ENCODE measurements at places on chromosomes 7 and 10.

DNA sequence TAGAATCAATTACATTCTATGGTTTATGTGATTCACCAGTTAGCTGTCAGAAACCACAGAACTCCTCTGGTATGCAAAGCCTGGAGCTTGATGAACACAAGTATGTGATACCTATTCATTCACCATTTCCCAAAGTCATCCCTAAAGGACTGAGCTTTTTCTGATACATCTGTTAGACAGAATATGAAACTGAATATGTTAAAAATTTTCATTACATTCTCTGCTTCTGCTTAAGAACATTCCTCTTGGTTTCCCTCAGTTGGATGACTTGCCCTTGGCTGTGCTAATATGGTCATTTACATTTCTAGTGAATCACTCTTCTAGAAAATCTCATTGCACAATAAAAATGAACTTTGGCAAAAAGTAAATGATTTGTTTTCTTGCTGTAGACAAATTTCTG is 10.8 kb upstream of the PON1 start:
- no peak for DNase-seq

GRCh38 chr7:130377178-130377577 is 3.1 kb upstream of the CPA1 start:
- no peak for DNase-seq

DNA sequence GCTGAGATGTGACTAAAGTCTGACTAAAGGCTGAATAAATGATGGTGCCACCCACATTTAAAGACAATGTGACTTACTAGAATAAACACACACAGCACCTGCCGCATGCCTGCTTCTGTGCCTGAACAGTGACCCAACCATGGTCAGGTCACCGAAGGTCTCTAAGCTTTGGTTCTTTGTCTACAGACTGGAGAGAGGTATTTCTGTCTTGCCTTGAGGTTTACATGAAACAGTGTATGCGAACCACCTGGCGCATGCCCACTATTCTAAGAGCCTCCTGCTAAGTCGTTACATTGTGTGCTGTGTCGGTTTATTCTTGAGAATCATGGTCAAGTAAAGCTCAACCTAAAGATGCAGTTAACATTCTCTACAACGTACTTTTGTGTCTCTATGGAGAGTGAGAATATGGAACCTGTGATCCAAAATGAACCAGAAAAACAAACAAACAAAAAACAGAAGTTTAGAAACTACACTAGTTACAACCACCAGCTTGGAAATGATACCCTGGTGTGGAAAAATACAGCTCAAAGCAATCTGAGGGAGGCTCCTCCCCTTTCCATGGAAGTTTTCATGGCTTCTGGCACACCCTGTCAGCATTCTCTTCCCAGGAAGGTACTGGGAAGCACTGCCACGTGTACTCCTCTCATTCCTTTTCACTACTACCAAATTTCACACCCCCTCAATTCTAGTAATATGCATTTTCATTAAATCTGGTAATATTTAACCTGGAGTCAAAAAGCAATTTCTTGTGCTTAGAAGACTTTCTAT is 40.0 kb downstream of the VOPP1 start:
- DNase-seq = no peak

GRCh38 chr7:81725812-81726127 is 44.1 kb downstream of the HGF start:
- DNase-seq = no peak

- no peak for DNase-seq
These were observed 217.5 kb downstream of the MACC1 start for GRCh38 chr7:19999681-20000080.

- no peak for DNase-seq
These were observed 16.7 kb upstream of the SUN1 start for GRCh38 chr7:815284-816216.

- no peak for DNase-seq
These were observed 23.1 kb downstream of the RCC1L start for GRCh38 chr7:75050501-75050900.

GRCh38 chr7:140685407-140686087 is 11.0 kb upstream of the NDUFB2 start:
- no peak for DNase-seq

DNA sequence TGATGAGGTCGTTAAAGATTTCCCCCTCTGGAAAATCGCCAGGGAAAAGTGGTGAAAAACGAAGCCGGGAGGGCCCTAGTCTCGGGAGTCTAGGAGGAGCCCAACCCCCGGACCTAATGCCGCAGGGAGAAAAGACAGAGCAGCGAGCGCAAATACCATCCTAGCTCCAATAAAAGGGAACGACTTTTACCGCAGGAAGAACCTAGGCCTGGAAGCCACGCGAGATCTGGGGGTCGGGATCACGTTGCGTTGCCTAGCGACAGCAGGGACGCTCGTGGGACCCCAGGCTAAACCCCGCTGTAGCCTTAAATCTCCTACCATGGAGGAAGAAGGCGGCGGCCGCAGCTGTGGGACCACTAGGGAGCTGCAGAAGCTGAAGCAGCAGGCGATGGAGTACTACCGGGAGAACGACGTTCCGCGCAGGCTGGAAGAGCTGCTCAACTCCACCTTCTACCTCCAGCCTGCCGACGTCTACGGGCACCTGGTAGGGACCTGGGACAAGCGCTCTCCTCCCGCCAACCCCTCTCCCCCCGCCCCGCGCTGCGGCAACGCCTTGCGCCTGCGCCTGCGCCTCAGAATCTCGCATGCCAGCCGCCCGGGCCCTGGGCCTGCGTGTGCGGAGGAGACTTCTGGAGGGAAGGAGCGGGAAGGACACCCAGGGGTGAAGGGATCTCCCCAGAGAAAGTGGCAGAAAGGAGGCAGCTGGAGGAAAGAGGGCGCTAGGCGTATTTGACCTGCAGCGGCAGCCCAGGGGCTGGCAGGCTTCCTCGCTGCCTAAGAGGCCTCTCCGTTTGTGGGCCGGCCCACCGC is at the start of gene ENO4:
TSS of gene ENO4 (plus strand) at position 252 of the 810 bp plus-strand sequence. CDS start at position 320, 68 bp downstream.
- DNase-seq = peak; percentile 31

- no peak for DNase-seq
These were observed 71.3 kb downstream of the NRCAM start for GRCh38 chr7:108384716-108385483.

DNA sequence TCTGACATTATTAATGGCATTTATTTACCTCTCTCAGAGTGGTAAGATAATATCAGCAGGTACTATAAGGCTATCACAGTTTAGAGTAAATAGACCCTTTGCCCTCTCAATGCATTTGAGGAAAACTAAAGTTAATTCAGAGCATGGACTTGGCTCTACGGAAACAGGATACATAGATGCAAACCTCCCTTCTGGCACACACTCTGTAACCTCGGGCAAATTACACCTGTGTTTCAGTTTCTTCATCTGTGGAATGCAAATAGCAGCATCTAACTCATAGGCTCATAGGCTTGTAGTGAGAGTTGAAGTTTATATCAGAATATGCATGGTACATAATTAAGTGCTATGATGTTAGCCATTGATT is 5.6 kb downstream of the RAPGEF5 start:
- DNase-seq = no peak

DNA sequence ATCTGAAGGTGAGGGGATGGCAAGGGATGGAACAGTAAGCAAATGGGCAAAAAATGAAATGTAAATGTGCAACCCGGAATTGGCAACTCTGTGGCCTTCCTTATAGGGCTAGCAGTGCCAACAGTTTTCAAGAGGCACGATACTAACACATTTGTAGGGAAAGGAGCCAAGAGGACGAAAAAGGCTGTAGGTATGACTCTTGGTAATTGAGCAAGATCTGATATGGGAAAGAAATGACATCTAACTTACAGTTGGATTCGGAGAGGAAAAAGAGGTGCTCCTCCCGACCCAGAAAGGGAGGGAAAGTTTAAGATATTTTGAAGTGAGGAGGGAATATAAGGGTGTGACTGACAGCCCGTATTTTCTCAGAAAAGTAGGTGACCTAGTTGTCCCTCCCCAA is 2.1 kb upstream of the CREM start:
- no peak for DNase-seq

DNA sequence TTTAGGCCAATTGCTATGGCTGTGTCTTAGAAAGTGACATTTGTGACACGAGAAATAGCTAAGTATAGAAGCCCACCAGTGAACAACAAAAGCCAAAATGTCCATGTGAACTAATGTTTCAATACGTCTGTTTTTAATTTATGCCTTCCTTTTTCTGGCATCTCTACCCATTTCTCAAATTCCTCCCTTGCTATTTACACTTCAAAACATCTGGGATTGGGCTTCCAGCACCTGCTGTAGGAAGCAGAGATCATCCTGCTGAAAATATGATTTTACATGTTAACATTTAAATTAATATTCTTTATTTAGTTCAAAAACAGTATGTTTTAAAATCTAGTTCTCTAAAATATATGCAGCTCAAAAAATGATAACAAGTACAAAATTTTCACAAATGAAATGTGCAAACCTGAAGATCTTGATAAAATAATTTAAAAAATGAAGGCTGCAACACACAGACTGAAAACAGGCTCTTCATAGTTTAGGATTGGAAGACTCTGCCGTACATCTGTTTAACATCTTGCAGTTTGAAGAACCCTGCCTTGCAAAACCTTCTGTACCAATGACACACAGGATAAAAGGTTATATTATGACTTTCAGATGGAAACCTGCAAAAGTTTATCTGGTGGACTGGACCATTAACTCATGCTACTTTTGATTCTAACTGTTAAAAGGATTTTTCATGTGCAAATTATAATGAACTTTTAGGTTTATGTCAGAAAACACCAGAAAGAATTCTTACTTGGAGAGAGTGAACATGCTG is 408.4 kb downstream of the SUGCT start:
- no peak for DNase-seq

DNA sequence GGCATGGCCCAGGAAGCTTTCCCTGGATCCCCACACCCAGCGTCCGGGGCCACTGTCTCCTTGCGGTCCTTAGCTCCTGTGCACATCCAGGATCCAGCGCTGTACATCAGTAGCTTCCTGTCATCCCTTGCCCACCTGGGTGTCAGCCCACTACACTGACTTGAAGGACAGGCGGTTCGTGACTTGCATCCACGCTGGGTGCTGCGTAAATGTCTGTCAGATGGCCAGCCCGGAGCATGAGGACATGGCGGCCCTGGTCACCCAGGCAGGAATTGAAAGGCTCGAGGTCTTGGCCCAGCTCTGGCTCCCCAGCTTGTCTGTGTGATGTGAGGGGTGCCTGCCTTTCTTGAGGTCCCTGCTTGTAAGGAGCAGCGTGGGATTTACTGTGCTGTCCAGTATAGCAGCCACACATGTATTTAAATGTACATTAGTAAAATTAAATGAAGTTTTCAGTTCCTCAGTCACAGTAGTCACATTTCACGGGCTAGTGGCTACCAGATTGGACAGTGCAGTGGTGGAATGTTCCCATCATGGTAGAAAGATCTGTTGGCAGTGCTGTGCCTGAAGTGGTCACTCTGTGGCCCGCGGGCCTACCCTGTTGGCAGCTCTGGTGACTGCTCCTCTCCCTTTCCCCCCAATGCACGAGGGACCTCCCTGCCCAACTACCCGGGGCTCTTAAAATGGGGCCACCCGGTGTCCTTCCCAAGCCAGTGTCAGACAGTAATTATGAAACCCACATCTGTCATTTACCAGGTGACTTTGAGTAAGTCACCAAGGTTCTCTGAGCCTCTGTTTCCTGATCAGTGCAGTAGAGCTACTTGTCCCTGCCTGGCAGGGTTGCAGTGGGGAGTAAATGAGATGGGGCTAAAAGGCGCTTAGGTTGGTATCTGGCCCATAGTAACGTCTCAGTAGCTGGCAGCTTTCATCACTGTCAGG is 97.8 kb upstream of the PPIF start:
- DNase-seq = peak; percentile 82

DNA sequence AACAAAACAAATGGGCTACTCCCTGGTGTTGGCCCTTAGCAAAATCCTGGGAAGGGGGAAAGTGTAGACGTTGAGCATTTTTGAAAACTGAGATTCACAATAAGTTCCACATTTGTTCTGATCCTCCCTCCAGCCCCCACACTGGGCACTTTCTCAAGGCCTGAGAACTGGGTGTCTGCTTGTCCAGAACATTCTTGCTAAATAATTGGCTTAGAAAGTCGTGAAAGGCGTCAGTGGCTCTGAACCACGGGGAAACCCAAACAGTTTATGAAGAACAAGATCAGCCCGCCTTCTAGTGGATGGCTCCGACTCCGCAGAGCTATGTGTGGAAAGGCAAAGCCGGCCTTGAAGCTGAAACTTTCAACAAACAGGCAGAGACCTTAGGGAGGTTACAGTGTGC is 370.1 kb downstream of the PRPF18 start:
- DNase-seq = no peak

- DNase-seq = no peak
These were observed 355.9 kb downstream of the SFMBT2 start for GRCh38 chr10:7054915-7055314.

DNA sequence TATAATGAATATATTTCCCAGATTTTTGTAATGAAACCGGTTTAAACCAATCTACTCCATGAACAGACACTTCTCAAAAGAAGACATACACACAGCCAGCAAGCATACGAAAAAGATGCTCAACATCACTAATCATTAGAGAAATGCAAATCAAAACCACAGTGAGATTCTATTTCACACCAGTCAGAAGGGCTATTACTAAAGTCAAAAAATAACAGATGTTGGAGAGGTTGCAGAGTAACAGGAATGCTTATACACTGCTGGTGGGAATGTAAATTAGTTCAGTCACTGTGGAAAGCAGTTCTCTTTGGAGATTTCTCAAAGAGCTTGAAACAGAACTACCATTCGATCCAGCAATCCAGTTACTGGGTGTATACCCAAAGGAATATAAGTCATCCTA is 240.7 kb downstream of the TSPAN12 start:
- no peak for DNase-seq

DNA sequence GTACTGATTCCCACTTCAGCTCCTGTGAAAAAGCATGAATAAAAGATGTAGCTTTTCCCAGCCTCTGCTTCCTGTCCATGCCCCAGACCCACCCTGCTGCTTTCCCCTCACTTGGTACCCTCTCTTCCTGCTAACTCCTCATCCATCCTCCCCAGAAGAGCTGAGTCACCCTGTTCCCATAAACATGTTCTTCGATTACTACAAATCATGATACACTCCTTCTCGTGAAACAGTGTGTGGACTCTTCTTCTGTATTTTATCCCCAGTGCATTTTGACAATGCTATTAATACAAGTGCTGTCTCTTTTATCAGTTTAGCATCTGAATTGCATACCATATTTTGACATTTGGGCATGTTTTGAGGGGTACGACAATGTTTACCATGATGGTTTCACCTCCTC is 45.8 kb upstream of the SORBS1 start:
- no peak for DNase-seq

DNA sequence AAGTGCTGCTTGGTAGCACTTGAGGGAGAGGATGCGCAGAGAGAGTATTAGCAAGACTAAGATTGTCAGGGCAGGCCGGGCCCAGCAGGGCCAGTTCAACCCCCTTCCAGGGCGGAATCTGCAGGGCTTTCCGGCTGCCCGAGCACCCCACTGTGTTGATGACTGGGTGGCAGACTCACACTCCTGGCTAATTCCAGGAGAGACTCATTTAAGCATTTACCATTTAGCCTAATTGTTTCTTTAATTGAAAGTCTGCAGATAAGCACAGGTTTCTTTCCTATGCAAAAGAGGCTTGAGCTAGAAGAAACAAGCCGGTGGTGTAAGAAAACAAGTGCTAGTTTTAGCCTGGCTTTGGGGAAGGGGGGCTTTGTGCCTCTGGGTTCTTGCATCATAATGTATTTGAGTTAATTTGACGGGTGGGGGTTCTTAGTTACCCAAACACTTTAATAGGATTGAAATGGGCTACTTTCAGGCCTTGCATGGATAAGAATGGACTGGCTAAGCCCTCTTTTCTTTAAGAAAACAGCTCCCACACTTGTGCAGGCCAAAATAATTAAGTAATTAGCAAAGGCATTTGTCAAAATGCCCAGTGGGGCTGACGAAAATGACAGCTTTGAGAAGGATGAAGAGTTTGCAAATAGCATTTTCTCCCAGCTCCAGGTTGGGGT is 201.3 kb downstream of the MYOF start:
- DNase-seq = no peak

- DNase-seq = no peak
These were observed 34.1 kb upstream of the NMT2 start for GRCh38 chr10:15202639-15203038.
